Left forelimb (tissue), 1 donor: ENCODE measurements at places on chromosomes 1 and 21.

DNA sequence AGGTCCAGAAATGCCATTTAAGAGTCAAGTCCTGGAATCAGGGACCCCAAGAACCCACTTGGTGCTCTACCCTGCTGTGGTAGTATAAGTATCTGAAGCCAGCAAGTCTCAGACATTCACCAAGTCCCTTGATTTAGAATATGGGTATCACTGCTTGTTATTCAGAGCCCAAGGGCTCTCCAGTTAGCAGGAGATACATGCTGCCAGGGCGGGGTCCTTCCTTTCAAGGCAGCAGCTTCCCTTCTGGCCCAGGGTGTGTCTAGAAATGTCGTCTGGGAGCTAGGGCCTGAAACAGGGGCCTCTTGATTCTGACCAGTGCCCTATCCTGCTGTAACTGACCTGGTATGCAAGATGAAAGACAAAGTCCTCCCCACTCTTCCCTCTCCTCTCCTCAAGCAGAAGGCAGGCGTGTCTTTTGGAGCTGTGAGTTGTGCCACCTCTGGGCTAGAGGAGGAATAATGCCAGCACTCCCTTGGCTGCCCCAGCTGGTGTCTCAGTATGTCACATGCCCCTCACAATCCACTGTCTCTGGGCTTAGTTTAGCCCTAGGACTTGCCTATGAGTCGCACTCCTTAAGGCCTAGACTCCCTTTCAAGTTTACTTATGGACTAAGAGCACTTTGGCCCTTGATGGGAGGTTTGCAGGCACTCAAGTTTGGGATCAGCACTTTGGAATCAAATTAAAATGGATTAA lies 200.2 kb downstream of the MRPL39 start:
- DNase-seq, result no peak

DNA sequence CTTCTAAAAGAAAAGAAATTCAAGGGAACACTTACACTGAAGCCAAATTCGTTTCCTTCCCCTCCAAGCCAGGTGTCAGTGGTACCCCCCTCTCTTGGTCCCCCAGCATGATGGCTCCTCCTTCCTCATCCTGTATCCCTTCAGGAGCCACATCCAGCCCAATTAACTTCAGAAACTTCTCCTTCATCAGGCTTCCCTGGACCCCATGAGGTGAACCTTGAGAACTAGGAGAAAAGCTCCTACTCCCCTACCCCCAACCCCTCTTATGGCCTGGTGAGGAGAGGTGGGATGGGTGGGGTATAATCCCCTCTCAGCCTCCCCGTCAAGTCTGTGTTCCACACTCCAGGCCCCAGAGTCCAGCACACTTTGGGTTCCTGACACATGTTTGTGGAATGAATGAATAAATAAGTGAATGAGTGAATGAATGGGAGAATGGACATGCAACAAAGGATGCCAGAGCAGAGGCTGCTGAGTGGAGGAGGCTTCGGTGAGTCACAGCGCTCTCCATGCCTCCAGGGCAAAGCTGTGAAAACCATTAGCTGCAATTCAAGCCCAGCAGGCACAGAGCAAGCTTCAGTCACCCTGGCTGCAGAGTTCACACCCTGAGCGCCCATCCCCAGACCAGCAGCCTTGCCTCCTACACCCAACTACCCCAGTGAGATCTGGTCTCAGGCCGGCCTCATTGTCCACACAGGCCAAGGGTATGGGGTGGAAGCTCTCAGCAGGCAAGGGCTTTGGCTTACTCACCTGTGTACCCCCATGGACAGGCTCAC lies 43.8 kb downstream of the BATF3 start:
- no peak for DNase-seq

GRCh38 chr1:47935163-47935562 lies 62.0 kb downstream of the TRABD2B start:
- DNase-seq, result no peak

- no peak for DNase-seq
Measured at GRCh38 chr1:29271724-29272123, 35.4 kb downstream of the PTPRU start.

DNA sequence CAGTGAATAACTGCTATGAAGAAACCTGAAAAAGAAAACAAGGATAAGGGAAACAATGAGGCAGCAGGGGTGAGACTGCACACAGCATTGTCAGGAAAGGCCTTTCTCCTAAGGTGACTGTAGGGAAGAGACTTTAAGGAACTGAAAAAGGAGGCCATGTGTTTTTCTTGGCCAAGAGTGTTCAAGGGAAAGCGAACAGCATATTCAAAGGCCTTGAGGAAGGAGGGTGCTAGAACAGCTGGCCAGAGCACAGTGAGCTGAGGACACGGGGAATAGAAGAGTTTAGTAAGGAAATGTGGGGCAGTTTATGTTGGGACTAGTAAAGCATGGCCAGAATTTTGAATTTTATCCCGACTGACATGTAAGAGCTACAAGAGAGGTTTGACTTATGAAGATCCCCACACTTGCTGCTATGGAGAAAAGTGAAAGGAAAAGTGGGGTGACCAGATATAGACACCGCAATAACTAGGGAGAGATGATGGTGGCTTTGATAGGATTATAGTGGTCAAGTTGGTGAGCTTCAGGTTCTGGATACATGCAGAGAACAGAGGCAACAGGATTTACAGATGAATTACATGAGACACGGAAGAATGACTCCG lies 1.4 kb downstream of the RWDD2B start:
- DNase-seq, result no peak

DNA sequence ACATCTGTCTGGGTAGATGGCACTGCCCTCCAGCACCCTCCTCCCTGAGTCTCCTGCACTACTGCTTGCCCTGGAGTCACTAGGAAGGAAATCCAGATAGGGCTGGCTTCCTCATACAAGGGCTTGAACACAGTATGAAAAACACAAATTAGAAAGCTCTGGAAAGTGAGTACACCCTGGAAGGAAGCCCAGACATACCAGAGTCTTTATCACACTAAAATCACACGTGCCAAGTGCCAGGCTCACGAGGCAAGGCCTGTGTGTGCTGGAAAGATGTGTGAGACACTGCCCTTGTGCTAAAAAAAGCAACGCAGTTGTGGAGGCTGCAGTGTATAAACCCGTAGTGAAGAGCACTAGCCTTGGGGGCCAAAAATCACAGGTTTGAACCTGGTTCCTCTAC lies 28.3 kb upstream of the S100A7 start:
- peak; percentile 47 for DNase-seq

- DNase-seq, result no peak
Measured at GRCh38 chr1:24424990-24425389, 9.4 kb downstream of the NIPAL3 start.

DNA sequence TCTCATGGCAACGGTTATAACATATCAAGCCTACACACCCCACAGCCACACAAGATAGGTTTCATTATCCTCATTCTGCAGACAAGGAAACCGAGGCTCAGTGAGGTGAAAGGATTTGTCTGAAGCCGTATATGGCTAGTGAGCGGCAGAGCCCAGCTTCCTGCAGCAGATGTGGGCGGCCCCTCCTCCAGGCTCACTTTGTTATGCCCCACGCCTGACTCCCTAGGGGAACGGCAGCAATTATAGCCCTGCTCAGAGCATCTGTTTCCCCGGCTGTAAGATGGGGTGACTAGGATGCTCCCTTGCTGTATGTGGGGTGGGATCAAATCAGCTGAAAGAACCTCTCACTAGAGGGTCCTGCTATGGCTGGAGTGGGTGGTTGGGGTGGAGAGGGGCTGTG lies 22.1 kb downstream of the GRHL3 start:
- DNase-seq, result no peak

DNA sequence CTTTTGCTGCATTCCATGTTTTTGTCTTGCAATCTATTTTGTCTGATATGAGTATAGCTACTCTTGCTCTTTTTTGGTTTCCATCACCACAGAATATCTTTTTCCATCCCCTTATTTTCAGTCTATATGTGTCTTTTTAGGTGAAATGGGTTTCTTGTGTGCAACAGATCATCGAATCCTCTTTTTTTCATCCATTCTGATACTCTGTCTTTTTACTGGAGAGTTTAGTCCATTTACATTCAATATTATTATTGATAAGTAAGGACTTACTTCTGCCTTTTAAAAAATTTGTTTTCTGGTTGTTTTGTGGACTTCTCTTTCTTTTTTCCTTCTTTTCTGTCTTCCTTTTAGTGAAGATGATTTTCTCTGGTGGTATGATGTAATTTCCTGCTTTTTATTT lies 64.6 kb upstream of the CD55 start:
- no peak for DNase-seq

DNA sequence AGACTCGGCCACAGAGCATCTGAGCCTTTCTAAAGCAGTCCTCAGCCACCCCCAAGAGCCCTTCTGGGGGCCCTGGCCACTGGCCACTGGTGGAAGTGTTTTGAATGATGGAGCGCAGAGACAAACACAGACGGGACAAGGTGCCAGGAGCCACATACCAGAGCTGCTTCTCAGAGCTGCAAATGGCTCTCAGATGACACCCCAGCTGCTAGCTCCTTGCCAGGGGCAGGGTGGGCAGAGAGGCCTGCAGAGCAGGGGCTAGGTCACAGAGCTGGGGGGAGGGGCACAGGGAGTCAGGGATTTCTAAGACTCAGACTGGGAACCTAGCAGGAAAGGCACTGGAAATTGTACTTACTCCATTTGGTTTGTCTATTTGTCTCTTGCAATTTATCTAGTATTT lies 30.4 kb downstream of the KCNN3 start:
- peak; percentile 55 for DNase-seq

DNA sequence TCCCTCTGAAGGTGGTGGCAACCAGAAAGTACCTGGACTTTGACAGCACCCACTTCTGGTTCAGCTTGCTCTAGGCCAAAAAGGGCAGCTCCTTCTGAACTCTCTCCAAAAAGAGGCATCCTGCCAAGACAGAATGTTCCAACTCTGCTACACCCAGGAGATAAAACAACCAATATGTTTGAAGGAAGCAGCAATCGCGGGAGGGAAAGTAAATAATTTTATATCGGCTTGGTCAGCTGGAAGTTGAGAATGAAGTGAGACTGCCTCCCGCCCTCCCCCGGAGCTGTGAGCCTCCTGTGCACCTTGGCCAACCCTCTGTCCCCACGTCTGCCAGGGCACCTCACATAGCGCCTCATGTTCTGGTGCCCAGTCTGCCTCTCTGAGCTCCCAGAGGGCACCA lies 130.3 kb upstream of the ATP1A1 start:
- DNase-seq, result no peak

DNA sequence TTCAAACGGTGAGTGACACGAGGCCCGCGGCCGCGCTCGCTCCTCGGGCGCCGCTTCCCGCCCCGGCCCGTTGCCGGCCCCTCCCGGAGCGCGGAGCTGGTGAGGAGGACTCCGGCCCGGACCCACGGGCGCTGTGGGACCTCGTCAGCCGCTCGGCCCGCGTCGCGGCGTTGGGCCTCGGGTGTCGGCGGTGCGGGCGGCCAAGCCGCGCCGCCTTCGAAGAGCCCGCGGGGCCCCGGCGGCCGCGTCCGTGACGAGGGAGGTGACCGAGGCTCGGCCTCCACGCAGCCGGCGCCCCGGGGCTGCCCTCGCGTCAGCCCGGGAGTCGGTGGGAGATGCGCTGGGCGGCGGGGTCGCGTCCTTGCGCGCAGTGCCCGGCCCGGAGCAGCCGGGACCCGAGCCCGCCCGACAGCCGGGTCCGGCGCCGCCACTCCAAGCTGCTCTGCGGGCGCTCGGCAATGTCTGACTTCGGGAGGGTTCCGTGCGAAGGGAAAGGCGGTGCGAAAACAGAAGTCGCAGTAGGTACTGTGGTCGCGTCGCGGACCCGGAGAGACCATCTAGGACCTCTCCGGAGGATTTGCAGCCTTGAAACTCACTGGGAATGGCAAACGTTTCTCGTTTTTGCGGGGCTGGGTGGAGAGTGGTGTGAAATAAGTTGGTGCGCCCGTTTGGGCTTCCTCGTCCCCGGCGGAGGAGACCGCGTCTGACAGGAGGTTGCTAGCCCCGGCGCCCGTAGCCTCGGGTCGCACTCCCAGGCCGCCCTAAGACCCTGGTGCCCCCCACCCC lies 829 bp downstream of the SPEN start:
- DNase-seq, result peak; percentile 72

DNA sequence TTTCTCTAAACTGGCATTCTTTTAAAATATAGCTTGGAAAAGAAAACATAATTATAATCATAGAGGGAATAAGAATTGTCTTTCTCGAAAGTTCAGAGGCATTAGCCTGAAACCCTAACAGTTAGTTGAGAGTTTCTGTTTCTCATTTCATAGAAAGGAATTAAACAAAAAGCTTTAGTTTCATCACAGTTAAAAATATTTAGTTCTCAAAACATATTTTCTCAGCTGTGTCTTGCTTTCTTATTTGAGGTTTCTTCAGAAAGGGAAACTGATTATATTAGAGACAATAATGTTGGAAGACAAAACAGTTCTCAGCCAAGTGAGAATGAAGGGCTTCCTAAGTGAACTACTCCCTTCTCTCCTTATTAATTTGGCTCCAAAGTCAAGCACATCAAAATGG lies 75.4 kb upstream of the C1orf105 start:
- DNase-seq, result no peak

- no peak for DNase-seq
Measured at GRCh38 chr1:68327414-68327813, 95.1 kb upstream of the WLS start.

- no peak for DNase-seq
Measured at GRCh38 chr1:222600281-222600680, 10.5 kb upstream of the TAF1A start.

- DNase-seq, result peak; percentile 63
Measured at GRCh38 chr1:27772036-27772931, 735 bp upstream of the STX12 start.

DNA sequence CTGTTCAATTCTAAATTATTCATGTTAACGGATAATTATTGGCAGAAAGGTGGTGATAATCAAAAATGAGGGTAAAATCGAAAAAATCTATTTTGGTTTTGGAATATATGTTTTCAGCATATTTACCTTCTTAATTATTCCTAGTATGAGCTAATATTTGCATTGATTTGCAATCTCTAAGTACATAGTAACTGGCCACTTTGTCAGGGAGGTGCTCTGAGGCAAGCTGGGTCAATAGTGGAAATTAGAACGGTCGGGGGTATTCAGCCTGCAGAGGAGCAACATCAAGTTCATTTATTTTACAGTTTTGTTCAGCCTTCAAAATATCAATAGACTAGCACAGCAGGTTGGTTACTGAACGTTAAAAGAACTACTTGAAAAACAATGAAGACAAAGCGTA lies 1.8 kb downstream of the OTUD7B start:
- DNase-seq, result no peak

GRCh38 chr1:202343652-202344349 lies 2.1 kb upstream of the UBE2T start:
- DNase-seq, result no peak

- DNase-seq, result no peak
Measured at GRCh38 chr1:220221670-220222069, 50.6 kb downstream of the RAB3GAP2 start.
